MV-4-11 (cell line): ENCODE measurements at places on chromosomes 6 and 20.
A peak's percentile ranks its signal among the peaks of the same experiment; 100 is the strongest.

DNA sequence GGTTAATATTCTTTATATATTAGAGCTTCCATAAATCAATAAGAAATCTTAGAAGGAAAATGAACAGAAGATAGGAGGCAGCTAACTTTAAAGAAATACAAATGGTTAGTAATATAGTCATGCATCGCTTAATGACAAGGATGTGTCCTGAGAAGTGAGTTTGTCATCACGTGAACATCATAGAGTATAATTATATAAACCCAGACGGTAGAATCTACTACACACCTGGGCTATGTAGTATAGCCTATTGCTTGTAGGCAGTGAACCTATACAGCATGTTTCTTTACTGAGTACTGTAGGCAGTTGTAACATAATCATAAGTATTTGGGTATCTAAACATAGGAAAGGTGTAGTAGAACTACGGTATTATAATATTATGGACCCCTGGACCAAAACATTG lies 14.3 kb downstream of the TBPL1 start:
- DNase-seq, result no peak

DNA sequence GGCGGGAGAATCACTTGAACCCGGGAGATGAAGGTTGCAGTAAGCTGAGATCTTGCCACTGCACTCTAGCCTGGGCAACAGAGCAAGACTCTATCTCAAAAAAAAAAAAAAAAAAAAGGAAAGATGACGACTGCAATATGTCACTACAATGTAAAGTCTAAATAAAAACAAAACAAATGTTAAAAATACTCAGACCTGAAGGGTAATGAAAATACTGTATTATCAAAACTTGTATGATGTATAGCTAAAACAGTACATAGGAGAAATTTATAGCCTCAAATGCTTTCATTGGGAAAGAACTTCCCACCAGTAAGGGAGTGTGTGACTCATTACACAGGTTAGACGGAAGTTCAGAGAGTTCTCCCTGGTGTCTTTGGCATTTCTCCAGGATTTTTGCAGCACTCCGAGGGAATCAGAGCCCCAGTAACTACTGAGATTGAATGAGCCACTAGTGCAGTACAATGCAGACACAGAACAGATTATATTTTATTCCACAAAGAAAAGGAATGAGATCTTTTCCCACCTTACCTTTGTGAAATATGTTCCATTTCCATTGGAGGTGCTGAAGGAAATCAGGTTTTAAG lies 12.5 kb upstream of the RALGAPB start:
- peak; percentile 31 for DNase-seq

DNA sequence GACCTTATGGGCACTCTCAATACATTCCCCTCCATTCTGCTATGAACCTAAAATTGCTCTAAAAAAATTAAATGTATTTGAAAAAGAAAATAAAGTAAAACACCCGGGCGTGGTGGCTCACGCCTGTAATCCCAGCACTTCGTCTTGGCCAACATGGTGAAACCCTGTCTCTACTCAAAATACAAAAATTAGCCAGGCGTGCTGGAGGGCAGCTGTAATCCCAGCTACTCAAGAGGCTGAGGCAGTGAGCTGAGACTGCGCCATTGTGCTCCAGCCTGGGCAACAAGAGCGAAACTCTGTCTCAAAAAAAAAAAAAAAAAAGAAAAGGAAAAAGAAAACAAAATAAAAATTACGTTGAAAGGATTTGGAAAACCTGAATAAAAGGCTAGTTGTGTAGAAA lies 60.5 kb downstream of the CD164 start:
- no peak for DNase-seq

DNA sequence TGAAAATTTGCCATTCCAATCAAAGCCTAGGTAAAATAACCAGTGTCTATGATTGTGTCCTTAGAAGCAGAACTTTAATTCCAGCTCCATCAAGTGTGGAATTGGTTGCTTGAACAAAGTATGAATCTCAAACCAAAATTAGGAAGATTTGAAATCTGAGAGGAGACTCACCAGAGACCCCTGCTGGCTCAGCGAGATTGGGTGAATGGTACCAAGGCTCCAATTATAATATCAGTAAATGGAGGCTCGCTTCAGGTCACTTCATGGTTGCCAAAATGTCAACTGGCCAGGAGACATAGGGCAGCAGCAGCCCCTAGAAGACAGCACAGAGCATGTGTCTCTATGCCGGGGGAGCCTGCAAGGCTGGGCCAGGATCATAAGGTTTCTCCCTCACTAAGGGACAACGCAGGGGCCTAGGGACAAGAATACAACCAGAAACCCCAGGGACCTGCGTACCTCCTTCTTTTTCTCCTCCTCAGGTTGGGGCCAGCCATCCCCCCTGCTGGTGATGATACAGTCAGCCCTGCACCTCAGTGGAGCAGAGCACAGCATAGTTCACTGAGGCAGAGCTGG lies 14.0 kb downstream of the RBL1 start:
- peak; percentile 7 for DNase-seq

GRCh38 chr20:63344616-63345327 lies 16.4 kb downstream of the CHRNA4 start:
- DNase-seq, result no peak

DNA sequence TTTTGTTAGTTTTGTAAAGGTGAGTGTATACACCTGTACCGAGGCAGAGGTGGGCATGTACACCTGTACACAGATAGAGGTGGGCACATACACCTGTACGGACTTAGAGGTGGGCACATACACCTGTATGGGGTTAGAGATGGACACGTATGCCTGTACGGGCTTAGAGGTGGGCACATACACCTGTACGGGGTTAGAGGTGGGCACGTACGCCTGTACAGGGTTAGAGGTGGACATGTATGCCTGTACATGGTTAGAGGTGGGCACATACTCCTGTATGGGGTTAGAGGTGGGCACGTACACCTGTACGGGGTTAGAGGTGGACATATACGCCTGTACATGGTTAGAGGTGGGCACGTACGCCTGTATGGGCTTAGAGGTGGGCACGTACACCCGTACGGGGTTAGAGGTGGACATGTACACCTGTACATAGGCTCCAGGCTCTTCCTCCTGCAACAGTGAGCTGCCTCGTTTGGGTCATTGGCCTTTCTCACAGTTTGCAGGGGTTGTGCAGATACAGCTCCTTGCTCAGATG lies 63.7 kb downstream of the PHACTR3 start:
- DNase-seq, result no peak

- DNase-seq, result no peak
Observed at GRCh38 chr20:59159091-59159490, 4.5 kb upstream of the ZNF831 start.

GRCh38 chr6:106612671-106613416 lies 16.5 kb downstream of the RTN4IP1 start:
- DNase-seq, result no peak

- DNase-seq, result no peak
Observed at GRCh38 chr20:13700761-13701160, 62.0 kb upstream of the TASP1 start.

DNA sequence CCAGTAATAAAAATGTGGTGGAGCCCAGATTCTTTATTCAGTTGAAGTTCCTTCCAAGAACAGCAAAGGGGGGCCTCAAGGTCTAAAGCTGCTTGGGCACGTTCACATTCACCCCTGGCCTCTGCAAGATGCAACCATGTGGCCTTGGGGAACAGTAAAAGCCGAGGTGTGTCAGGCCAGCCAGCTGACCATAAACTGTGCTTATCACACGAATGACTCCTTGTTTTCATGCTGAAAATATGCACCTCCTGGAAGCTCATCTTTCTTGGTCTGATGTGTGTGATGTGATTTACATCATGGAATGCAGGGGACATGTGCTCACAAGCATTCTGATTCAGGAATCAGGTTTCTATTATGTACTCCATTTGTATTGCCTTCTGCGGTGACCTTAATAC lies 211.6 kb upstream of the MARCKS start:
- no peak for DNase-seq

DNA sequence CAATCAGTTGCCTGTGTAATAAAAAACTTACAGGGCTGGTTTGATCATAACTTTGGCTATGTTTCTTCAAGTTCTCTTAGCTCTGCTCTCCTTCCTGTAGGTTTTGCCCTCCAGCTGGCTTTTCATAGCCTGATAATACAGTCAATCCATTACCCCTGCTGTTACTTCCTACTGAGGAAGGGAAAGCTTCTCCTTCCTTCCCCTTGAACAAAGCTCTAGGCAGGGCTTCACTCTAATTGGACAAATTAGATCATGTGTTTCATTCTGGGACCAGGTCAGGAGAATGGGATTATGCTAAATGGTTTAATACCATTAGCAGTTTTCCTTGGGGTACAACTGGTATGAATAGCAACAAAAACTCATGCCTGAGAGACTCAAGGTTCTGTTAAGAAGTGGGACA lies 106.8 kb upstream of the MCHR2 start:
- DNase-seq, result no peak

GRCh38 chr20:15491575-15491974 lies 1081.7 kb downstream of the KIF16B start:
- DNase-seq, result no peak

- DNase-seq, result no peak
Observed at GRCh38 chr6:106192824-106193223, 106.7 kb downstream of the PRDM1 start.

DNA sequence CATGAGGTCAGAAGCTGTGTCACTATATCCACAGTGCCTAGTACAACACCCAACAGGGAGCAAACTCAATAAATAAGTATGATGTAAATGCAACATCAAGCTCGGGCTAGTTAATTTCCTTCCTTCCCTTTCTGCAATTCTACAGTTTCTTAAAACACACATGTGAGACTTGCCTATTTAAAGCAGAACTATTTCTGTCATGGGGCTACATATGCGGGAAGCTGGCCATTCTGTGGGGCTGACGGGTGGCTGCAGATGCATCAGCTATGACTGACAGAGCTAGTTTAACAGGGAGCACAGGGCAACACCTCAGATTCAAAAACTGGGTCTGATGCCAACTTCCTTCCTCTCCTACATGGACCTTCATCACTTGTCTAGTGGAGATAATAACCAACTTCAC lies 118.1 kb upstream of the ENPP5 start:
- peak; percentile 16 for DNase-seq

- peak; percentile 85 for DNase-seq
Observed at GRCh38 chr20:64065974-64066343, 3.0 kb downstream of the TCEA2 start.

DNA sequence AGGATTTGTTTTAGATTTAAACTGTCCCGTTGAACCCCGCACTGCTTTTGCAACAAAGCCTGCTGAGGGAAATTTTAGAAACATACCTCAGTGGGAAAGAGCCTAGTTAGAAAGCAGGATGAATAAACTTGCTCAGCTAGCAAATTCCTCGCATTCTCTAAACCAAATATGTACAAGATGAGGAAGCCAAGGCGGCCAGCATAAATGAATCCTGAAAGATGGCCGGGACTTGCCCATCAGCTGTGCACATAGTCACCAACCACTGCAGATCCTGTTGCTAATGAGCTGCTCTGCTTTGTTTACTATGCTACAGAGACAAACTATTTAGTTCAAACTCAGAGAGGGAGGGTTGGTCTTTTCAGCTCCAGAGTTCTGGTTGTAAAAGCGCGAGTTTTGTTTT lies 49.0 kb downstream of the TMEM170B start:
- no peak for DNase-seq

DNA sequence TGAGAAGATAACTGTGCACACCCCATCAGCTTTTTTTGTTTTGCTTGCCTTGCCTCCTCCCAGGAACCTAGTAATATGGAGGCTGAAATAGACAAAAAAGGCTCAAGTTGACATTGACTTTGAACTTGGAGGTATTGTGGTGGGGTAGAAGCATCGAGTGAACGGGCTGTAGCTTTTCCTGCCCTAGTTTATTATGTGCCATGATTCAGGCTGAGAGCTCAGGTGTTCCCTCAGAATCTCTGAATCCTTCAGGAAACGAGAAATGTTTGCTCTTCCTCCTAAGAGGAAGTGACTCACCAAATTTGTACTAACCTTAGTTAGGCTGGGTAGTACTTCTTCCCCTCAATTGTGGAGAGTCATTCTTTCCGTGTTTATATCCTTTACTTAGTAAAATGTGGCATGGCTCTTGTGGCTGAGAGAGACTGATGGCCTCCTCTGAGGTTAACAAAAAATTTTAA lies 98.8 kb downstream of the SASH1 start:
- peak; percentile 85 for DNase-seq

DNA sequence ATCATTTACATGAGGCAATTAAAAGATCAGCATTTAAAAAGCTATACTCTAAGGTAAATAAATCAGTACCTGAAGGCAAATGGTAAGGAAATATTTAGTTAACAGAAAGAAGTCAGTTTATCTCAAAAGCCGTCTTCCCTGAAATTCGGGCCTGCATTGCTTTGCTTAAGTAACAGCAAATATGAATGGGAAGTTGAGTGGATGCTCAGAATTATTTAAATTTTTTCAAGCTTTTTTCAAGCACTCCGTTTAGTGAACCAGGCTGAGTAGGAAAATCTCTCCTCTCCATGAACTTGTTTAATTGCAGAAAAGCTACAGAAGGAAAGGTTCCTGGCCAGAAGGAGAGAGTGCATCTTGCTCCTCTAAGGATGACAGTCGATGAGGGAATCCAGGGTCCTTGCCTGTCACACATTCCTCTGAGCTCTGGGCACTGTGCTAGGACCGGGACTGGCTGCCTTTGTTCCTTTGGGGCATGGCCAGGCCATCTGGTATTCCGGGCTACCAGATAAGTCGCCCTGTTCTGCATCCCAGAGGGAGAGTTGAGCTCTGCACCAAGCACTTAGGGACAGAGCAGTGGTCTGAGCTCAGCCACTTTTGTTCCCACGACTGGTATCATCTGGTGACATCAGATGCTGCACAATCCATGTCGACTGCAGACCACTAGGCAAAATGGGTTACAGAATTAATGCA lies 77.6 kb downstream of the RIN2 start:
- no peak for DNase-seq

DNA sequence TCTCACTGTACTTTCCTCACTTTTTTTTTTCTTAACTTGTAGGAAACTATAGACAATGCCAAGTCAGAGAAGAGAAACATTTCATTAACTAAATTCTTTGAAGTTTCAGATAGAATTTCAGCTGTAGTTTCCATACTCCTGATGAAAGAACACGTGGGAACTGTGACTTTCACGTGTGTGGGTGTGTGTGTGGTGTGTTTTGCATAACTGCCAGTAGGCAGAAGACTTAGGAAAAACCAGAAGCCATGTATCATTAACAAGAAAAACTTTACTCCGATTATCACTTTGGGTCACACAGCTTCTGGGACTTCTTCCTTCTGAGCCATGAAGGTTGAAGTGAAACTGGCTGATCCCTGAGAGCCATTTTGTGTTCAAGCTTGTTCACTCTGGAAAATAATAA lies 483.3 kb downstream of the TFAP2B start:
- peak; percentile 91 for DNase-seq

DNA sequence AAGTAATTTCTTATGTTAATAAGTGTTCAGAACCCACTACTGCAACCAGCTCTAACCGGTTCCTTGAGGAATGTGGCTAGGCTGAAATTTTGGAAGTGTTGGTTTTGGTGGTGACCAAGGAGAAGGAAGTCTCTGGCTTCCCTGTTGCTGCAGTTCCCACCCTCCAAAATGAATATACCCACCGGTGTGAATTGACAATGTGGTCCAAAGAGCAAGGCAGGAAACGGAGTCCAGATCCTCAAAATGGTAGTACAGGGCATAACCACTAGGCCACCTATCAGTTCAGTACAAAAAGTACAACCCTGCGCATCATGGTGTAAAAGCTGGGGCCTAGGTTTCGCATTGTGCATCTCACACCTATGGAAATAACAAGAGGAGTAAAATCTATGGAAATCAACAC lies 2.8 kb downstream of the ADNP start:
- no peak for DNase-seq
